ENCODE measurements at places on chromosomes 3 and 15.

GRCh38 chr3:197454014-197454413 lies 101.8 kb downstream of the BDH1 start:
- DNase-seq = no peak

- DNase-seq = peak; percentile 82
These were observed at the start of gene ARHGAP31 for GRCh38 chr3:119293871-119294695. Gene ARHGAP31, plus strand, starts transcription at chr3:119294383. Its CDS starts 522 bp downstream, at chr3:119294905.

DNA sequence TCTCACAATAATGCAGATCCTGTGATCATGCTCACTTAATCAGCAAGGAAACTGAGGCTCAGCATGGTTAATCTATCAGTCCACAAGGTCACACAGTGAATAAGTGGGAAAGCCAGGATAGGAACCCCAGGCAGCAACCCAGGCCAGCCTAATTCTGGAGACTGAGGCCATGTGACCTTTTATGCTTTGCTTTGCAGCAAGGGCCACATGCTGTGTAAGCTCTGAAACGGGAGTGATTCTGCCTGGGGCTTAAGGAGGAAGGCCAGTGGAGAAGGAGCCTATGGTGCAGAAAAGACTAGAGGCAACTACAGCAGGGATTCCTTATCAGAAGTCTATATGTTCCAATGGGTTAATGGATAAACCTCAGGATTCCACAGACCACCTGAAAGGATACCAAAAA lies 157.6 kb upstream of the PPP2R3A start:
- no peak for DNase-seq

DNA sequence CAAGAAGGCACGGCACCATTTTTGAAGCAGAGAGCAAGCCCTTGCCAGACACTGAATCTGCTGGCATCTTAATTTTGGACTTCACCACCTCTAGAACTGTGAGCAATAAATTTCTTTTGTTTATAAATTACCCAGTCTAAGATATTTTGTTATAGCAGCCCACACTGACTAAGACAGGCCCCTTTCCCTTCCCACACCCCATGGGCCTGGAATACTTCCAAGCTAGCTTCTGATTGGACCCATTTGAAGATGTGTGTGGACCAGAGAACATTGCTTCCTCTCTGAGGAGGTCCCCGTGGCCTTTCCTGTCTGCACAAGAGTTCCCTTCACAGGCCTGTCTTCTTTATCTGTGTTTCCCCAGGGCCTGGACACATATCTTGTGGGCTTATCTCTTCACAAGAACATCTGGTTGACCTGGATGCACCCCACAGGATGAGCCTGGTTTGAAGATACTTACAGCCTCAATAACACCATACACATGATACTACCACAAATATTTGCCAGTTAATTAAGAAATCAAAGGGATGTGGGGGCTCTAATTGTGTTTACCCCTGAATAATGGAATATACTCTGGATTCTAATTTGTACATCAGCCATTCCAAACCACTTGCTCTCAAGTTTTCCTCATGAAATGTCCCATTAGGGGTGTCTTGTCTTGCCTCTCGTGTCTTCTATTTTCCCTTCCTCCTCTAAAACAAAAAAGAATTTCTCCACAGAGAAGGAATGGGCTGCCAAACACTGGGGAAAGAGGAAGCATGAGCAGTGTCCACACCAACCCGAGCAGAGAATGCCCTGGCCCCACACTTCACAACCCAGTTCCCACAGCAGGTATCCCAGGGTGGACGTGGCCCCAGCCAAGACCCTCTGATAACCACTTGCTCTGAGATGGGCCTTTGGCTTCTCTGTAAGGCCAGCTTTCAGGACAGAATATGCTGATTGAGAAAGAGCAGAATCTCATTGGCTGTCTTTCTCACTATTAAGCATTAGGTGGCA lies 42.5 kb downstream of the GLB1 start:
- no peak for DNase-seq

GRCh38 chr3:162142511-162142910 lies 645.9 kb downstream of the OTOL1 start:
- no peak for DNase-seq
